SHP77 treated with DMSO at 0.1 percent for 48 hours (cell line): ENCODE measurements at places on chromosomes 7 and 10.
A peak's percentile ranks its signal among the peaks of the same experiment; 100 is the strongest.

DNA sequence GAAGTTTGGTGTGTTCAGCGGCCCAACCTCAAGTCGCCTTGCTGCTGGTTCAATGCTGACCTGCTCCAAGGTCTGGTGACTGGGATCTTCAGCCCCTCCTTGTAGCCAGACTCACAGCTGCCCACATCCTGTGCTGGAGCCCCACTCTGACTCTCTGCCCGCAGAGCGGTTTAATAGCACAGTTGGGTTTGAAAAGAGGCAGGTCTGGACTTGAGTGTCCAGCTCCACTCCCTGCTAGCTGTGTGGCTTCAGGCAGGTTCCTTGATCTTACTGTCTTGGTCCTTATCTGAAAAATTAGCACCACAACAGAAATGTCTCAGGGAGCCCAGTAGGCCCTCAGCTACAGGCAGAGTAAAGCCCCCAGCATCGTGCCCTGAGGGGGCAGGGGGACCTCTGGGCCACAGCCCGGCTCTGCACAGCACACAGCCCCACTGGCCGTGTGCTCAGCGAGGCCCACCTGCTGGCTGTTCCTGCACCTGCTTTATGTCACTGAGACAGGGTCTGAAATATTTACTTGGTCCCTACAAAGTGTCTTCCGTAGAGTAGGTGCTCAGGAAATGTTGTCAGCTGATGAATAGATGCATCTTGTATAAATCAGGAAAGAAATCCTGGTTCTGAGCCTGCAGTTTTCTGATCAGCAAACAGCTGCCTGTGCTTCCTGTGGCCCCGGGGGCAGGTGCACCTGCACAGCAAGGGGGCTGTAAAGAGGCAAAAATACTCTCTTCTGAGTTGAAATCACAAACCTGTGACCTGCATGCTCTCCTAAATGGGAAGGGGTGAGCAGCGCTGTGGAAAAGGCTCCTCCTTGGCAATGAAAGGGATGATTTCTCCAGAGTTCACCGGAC lies 155.5 kb downstream of the SVIL start:
- peak; percentile 36 for DNase-seq

GRCh38 chr7:1897076-1897860 lies 227.2 kb downstream of the ELFN1 start:
- no peak for DNase-seq

GRCh38 chr7:128840326-128841170 lies 10.3 kb downstream of the FLNC start:
- no peak for DNase-seq

- DNase-seq: no peak
Observed at GRCh38 chr7:139105484-139105883, 4.0 kb downstream of the ZC3HAV1 start.

DNA sequence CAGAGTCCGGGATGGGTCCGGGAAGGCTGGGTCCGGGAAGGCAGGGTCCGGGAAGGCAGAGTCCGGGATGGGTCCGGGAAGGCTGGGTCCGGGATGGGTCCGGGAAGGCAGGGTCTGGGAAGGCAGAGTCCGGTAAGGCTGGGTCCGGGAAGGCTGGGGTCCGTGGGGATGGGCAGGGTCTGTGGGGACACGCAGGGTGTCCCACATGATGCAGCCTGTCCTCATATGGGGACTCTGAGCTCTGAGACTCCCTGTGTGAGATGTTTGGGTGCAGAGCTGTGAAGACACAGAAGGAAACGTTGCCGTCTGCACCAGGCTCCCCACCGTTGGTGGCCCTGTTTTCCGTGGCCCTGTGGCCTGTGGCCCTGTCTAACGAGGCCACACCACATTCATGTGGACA lies 45.7 kb upstream of the ADGRA1 start:
- DNase-seq: no peak

- DNase-seq: no peak
Observed at GRCh38 chr7:1062296-1063294, 18.2 kb downstream of the GPR146 start.

DNA sequence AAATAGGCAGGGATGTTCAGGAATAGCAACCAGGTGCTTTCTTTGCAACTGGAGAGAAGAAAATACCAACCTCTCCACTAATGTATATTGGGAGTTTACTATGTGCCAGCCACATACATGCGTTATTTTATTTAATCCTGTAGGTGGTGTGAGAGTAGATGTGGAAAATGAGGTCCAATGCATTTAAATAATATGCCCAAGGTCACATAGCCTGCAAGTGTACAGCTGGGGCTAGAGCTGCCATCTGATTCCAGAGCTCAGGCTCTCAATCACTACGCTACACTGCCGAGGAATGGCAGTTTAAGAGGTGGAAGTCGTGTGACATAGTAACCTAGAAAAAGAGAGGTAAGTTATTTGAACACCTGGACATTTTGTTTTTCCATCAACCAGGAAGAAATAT lies 277.0 kb downstream of the EXOC4 start:
- peak; percentile 59 for DNase-seq

- DNase-seq: no peak
Observed at GRCh38 chr7:132683896-132684690, 107.8 kb upstream of the PLXNA4 start.

- no peak for DNase-seq
Observed at GRCh38 chr7:55349121-55349520, 16.0 kb upstream of the LANCL2 start.

DNA sequence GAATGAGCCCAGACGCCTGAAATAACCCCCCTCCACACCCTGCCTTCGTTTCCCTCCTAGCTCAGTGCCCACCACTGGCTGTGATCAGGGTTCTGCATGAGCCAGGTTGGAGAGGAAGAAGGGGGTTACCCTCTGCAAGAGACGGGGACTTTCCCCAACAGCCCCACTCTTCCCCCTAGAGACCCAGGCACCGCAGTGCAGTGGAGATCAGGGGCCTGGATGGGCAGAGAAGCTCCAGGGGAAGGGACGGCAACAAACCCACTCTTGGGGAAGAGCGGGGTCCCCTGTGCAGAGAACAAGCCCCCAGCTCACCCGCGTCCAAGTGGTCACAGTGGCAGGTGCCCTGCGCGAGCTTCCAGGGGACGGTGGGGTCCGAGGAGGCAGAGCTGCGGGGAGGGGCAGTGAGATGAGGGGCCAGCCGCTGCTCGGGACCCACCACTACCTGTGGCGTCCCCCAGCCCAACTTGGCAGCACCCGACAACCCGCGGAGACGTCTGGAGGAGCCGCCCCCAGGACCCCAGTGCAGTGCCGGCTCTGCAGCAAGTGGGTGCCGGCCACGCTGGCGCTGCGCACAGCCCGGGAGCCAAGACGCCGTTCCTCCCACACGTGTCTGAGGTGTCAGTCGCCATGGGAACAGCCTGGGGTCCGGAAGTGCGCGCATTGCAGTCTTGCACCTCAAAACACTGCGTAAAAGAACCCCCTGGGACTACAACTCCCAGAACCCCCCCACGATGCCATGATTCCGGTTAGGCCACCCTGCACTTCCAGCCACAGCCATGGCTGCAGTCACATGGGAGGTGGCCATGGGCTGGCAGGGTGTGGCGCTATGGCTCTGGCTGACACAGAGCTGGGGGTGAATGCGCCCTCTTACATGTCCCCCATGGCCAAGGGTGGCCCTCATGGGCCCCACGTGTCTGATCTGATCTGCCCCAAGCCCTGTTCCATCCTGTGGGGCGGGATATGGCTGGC lies 45.8 kb upstream of the WIPI2 start:
- DNase-seq: no peak

DNA sequence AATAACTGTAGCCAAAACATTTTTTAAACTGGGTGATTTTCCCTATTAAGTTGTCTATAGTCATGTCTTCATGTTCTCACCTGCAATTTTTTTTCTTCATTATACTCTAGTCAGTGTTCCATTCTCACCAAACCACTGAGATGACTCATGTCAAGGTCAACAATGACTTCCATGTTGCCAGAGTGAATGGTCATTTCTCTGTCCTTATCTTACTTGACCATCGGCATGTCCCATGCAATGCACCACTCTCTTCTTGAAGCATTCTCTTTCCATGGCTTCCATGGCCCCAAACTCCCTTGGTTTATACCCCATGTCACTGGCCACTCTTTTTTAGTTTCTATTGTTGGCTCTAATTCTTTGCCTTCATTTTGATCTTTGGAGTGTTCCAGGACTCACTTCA lies 173.9 kb downstream of the PPP1R17 start:
- DNase-seq: no peak

DNA sequence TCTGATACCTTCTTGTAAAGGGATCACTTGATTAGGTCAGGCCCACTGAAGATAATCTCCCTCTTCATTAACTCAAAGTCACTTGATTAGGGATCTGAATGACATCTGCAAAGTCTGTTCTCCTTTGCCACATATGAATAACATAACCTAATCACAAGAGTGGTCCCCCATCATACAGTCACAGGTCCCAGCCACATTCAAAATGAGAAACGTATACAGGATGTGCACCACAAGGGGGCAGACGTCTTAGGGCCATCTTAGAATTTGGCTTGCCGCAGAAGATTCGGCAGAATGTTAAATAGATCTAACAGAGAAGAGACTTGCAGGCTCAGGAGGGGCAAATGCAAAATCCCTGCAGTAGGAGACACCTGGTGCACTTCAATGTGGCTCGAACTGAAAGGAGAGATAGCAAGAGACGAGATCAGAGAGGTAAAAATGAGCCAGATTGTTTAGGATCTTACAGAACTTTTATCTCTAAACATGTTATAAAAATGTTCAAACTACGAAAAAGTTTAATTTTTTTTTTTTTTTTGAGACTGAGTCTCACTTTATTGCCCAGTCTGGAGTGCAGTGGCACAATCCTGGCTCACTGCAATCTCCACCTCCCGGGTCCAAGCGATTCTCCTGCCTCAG lies 10.4 kb upstream of the SMC3 start:
- DNase-seq: no peak

GRCh38 chr7:31358467-31358866 lies 17.9 kb upstream of the NEUROD6 start:
- no peak for DNase-seq

GRCh38 chr7:27152816-27153442 lies 546 bp upstream of the HOXA3 start:
- DNase-seq: no peak

DNA sequence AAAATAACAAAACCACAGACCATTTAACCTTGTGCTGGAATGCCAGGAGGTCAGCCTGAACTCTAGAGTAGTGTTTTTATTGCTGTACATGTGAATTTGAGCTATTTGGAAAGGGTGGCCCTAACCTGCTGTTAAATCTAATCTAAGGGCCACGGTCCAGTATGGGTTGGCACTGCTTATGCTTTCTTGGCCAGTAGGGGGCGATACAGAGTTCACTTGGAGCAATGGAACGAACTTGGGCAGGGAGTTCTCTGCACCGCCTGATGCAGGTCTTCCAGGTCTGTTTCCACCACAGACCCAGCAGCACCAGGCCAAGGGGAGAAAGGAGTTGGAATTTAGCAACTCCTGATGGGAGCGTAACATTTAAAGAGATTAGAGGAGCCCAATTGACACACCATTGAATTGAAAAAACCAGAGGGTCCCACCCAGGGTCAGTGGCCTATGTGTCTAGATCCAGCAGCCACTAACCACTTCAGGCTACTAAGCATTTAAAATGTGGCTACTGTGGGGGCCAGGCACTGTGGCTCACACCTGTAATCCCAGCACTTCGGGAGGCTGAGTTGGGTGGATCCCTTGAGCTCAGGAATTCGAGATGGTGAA lies 75.7 kb upstream of the EFCAB10 start:
- peak; percentile 5 for DNase-seq

DNA sequence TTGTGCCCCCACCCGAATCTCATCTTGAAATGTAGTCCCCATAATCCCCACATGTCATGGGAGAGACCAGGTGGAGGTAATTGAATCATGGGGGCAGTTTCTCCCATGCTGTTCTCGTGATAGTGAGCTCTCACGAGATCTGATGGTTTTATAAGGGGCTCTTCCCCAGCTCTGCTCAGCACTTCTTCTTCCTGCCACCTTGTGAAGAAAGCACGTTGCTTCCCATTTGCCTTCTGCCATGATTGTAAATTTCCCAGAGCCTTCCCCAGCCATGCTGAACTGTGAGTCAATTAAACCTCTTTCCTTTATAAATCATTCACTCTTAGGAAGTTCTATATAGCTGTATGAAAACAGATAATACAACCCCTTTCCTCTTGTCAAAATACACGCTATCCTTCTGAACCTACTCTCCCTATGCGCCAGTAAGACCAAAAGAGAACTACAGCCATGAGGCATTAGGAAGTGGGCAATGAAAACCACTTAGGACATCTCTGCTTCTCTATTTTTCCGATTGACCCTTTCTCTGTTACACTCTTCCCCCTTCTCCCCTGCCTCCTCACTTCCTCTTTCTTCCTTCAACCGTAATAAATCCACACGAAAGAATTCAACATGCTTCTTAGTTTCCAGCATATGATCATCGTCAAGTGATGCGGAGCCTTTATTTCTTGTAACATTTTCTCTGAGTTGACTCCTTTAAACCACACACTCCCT lies 101.2 kb upstream of the WDR11 start:
- no peak for DNase-seq

DNA sequence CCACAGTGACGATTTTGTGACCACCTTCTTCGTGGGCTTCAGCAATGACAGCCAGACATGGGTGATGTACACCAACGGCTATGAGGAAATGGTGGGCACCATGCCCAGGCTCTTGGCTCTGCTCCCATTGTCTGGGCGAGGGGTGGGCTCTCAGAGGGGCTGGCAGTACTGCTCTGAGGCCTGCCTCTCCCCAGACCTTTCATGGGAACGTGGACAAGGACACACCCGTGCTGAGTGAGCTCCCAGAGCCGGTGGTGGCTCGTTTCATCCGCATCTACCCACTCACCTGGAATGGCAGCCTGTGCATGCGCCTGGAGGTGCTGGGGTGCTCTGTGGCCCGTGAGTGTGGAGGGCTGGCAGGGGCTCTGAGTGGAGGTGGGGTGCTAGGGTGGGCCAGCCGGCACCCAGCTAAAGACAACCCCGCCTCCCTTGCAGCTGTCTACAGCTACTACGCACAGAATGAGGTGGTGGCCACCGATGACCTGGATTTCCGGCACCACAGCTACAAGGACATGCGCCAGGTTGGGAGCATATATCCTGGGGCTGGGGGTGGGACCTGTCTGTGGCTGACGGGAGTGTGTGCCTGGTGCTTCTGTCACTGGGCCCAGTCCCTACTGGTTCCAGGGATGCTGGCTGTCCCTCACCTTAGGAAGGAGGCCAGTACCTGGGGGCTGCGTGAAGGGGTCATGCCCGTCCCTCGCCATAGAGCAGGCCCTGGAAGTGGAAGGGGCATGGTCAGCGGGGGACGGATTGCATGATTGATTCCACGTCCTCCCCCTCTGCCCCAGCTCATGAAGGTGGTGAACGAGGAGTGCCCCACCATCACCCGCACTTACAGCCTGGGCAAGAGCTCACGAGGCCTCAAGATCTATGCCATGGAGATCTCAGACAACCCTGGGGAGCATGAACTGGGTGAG lies 6.8 kb downstream of the AEBP1 start:
- no peak for DNase-seq

- DNase-seq: no peak
Observed at GRCh38 chr10:48364659-48365405, 58.4 kb downstream of the MAPK8 start.
